Thoracic aorta (tissue), 2 donors: ENCODE measurements at places on chromosomes 1 and 21.

GRCh38 chr1:12034381-12034801, 15.1 kb downstream of the MIIP start:
- no peak for DNase-seq

- no peak for DNase-seq
Measured at GRCh38 chr1:7018351-7018750, 233.1 kb downstream of the CAMTA1 start.

GRCh38 chr1:67571901-67572593, 113.0 kb upstream of the GADD45A start:
- DNase-seq = no peak

DNA sequence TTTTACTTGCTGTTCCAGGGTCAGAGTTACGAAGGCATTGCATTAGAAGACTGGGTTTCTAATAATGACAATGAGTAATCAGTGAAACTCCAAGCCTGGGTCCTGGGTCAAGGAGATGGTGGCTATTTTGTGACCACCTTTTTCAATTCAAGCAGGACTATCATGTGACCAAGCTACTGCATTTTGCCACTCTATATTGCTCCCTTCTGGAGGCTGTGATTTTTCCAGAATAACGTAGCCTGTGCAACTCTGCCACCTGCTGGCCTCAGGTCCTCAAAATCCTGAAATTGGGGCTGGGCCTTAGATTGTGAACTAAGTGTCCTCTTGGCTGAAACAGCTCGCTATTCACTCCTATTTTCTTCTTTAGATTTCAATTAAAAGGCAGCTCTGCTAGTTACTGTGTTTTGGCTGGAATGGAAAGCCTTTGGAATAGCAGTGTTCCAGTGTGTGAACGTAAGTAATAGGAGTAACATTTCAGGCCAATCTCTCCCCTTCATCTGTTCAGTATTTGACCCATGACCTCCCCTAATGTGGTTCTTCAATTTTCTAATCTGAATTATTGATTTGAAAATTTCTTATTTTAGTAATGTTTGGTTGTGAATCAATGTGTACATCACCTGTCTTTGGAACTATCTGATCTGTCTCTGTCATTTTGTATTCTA, 52.9 kb upstream of the CD46 start:
- DNase-seq = no peak

DNA sequence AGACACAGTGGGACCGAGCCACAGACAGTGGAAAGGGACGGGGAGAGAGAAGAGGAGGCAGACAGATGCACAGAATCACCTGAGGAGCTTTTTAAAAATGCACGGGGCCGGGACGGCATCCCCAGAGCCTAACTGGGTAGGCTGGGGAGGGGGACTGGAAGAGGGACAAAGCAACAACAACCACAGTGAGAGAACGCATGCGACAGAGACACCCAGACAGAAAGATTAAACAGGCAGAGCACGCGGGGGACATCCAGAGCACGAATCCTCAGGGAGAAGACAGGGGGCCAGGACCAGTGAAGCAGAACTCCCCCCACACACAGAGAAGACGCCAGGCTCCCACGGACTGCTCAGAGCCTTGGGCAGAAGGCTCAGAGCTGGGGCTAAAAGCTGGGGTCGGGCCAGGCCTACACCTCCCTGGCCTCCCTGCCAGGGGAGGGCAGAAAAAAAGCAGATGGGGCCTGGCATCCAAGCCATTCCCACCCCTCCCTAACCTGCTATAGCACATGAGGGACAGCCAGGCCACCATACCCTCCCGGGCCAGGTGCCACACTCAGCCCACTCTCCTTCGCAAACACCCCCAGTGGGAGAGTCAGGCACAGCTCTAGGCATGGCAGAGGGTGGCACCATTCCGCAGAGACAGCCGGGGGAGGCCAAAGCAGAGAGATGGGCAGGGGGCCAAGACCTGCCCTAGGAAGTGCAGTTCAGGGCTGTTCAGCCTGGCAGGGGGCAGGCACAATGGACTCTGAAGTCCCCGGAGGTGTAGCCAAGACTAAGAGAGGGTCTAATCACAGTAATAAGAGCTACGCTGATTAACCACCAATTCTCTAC, 29.8 kb upstream of the COL16A1 start:
- no peak for DNase-seq

- DNase-seq = no peak
Measured at GRCh38 chr21:33451634-33452071, 28.1 kb downstream of the TMEM50B start.

DNA sequence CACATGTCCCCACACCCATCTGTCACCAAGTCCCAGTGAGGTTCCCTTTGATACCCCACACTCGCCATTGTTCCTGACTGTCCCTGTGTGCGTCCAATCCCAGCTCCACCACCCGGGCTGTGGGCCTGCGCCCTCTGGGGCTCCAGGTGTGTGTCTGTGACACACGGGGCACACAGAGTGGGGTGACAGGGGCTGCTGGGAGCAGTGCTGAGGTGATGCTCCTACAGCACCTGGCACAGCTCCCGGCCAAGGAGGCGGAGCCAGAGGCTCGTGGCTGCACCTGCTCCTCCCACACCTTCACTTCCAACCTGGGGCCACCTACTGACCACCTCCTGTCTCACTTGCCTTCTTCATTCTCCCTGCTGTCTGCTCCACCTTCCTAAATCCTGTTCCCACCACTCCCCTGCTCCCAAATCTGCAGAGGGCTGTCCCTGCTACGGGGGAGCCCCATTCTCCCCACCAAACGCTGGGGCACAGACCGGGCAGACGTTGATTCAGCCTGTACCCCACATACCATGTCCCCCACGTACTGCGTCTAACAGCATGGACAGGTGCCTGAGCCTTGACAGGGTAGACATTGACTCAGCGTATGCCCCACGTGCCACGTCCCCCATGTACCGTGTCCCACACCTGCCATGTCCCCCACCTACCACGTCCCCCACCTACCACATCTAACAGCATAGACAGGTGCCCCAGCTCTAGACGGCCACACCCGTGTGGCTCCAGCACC, 16.4 kb downstream of the WDR4 start:
- DNase-seq = no peak

DNA sequence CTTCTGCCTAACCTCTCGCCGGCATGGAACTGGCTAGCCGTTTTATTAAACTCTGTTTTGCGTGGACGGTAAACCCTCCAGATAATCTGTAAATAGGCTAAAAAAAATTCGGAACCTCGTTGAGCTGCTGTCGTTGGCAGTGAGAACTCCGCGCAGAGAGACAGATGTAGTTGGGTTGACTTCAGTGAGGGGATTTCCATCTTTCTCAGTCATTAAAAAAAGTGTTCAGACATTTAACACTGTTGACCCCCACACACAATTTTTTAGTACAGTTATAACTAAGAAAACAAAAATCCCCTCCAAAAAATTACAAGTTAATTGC, 464 bp downstream of the PARK7 start:
- DNase-seq = no peak
